Thoracic aorta (tissue), 2 donors: ENCODE measurements at places on chromosomes 11 and 22. TPM values are rescaled to one million over a fixed set of nuclear protein-coding genes. Genes with fewer than 3 reads are reported as not detected.

DNA sequence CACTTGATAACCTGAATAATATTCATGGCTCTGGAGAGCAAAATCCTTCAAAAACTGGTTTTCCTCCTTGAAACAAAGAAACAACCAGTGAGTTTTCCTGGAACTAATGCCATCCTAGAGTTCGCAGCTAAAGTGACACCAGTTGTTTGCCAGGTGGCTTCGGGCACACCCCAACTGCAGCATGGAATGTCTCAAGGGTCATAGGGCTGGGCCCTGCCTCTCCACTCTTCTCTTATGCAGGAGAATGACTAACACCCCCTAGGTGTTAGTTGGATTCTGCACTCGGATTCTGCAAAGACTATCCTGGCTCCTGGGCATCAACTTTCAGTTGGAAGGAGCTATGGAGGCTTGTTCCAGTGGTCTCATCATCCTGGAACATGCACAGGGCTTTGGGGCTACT is 98.8 kb downstream of the KIRREL3 start:
- no peak for DNase-seq

- no peak for DNase-seq
These were observed 457.0 kb downstream of the DLG2 start for GRCh38 chr11:85170184-85170583.

Gene HEPHL1
- not detected for total RNA-seq

DNA sequence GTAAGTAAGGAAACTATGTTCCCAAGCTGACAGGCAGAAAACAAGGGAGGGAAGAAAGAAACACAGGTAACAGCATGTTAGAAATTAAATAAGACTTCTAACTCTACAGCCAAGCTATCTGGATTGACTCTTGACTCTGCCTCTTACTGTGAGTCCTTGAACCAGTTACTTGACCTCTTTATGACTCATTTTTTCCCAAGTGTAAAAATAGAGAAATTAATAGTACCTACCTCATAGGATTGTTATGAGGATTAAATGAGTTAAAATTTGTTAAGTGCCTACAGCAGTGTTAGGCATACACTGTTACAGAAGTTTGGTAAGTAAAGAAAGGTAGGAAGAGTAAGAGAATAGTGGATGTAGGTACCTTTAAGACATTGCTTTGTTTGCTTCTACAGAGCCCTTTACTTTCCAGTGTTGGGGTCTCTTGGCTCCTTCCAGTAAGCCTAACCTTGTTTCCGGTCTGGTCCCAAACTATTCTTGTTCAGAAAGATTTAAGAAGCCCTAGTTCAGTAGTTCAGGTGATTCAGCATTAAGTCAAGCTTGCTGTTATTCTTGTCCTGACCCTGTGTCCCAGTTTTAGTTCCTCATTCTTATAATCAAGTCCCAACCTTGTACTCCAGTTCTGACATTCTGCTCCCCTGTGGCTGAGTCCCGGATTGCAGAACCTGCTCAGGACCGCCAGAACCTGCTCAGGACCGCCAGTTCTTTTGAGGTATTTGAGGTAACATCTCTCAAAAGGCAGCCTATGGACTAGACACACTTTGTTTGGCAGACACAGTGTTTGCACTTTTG is 963.4 kb upstream of the CCDC90B start:
- no peak for DNase-seq

Gene AKIP1
- total RNA-seq, result 28.8 TPM

GRCh38 chr11:1232883-1233321 is 10.0 kb downstream of the MUC5B start:
- DNase-seq, result no peak

DNA sequence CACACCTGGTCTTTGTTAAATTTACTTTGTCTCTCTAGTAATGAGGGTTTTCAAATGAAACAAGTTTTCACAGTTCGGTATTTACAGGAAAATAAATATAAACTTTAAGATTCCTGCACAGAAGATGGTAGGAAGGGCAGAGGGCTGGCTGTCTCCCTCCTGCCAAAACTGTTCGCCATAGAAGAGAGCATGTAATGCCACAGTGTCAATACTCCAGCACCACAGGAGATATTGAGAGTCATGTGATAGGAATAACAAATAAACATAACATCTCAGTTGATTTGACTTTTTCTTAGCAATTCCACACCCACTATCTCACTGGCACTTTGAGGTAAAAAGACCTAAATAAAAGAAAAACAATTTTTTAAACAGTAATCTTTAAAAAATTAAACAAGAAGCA is 100.9 kb downstream of the MRTFA start:
- DNase-seq, result no peak

DNA sequence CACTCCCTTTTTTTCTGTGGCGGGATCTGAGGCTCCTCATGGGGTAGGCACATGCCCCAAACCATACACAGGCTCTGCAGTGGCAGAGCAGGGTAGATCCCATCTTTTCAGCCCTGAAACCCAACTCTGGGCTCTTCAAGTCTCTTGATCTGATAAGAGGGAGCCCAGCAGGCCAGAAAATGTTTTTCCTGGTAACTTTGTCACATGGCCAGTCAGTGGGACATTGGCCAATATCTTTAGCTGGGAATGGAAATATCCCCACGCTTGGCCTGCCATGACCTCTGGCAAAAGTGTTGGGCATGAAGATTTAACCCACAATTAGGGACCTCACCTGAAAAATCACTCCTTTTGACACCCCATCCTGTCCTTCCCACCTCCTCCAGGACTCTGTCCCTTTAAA is 8.1 kb downstream of the INPP5J start:
- no peak for DNase-seq

Gene IL17REL
- not detected for total RNA-seq

- DNase-seq, result no peak
These were observed 8.9 kb downstream of the MN1 start for GRCh38 chr22:27792452-27793161.

GRCh38 chr22:37892566-37893335 is 13.3 kb upstream of the MICALL1 start:
- DNase-seq, result peak; percentile 33

Gene ACRV1
- total RNA-seq, result not detected

GRCh38 chr22:41338614-41339212 is 37.4 kb downstream of the ZC3H7B start:
- DNase-seq, result no peak

DNA sequence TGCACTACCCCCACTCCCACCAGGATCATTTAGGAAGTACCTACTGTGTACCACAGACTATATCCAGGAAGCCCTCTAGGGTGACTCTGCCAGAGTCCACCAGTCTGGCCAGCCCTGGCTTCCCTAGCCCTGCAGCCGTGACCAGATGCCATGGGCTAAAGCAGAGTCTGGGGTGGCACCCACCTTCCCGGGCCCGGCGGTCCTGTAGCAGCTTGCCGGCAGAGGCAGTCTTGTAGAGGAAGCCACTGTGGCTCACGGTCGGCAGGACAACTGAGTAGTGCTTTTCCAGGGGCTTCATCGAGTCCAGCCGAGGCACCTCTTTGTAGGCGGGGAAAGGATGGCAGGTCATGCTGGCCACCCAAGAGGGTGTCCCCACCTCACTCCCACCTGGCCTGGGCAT is 27.2 kb upstream of the PDE2A start:
- no peak for DNase-seq

DNA sequence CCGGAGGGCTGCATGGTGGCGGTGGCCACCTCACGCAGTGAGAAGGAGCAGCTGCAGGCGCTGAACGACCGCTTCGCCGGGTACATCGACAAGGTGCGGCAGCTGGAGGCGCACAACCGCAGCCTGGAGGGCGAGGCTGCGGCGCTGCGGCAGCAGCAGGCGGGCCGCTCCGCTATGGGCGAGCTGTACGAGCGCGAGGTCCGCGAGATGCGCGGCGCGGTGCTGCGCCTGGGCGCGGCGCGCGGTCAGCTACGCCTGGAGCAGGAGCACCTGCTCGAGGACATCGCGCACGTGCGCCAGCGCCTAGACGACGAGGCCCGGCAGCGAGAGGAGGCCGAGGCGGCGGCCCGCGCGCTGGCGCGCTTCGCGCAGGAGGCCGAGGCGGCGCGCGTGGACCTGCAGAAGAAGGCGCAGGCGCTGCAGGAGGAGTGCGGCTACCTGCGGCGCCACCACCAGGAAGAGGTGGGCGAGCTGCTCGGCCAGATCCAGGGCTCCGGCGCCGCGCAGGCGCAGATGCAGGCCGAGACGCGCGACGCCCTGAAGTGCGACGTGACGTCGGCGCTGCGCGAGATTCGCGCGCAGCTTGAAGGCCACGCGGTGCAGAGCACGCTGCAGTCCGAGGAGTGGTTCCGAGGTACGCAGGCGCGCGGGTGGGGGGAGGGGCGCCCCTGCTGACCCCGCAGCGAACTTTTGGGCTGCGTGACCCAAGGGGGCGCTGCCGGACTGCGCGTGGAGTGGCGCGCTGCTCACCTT is 670 bp downstream of the NEFH start:
- DNase-seq, result no peak

Gene IGLL5
- 4.3 TPM for total RNA-seq

GRCh38 chr11:45641961-45642360 is 23.5 kb downstream of the CHST1 start:
- DNase-seq, result no peak

- no peak for DNase-seq
These were observed 70.1 kb downstream of the FAM181B start for GRCh38 chr11:82663535-82663934.

DNA sequence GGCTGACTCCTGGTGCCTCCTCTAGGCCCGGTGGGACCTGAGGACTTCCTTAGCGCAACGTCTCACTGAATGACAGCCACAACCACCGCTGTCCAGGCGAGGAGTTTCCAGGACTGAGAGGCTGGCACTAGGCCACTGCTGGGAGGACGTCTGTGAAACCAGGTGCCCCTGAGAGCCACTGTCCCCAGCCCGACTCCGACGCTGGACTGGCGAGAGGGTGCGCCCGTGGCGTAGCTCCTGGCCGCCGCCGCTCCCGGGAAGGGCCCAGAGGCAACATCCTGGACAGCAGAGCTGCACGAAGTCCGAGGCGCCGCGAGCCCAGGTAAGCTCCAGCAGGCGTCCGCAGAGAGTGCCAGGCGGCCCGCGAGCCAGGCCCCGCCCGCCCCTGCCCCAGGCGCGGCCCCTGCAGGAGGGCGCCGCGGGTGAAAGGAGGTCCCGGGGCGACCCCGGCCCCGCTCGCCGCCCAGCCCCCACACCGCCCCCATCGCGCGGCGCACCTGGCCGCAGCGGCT is 525 bp downstream of the DGCR2 start:
- DNase-seq, result no peak

- no peak for DNase-seq
These were observed 106.7 kb upstream of the ZC3H12C start for GRCh38 chr11:109986488-109986887.

Gene OR8D2
- total RNA-seq, result not detected

DNA sequence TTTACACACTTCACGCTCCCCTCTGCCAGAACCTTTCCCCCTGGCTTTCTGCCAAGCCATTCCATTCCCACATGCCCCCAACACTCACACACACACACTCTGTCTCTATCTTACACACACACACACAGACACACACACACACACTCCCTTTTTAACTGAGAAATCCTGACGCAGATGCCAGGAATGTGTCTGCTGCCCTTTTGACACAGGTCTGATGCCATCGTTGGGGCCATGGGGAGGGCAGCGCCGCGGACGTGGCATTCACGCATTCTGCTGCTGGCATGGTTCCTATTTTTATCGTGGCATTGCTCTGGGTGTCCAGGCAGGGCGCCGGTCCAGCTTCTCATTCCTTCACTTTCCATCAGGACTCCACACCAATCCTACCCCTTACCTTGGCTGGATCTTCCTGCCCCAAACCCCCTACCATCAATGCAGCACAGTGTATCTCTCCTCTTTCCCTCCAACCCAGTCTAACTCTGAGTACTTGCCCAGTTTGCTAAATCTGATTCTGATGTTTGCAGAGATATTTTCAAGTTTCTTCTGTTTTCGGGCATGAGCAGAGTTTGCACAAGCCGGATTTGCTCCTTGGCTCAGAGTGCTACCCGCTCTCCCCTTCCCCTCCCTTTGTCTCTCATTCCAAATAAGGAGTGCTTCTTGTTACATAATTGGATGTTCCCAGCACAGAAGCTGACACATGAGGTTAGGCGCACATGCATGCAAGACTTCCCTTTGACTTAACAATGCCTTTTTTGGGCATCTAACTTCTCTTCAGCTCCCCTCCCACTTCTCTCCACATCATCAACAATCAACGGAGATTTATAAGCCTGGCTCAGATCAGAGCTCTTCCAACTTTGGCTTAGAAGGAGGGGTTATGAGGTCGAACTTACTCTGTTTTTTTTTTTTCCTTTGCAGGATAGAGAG is 18.8 kb downstream of the SNX19 start:
- DNase-seq, result peak; percentile 92
